Keratinocyte (primary cell): ENCODE measurements at places on chromosomes 7 and 10.
A peak's percentile ranks its signal among the peaks of the same experiment; 100 is the strongest.

- no peak for DNase-seq
Observed at GRCh38 chr10:96696845-96697425, 23.4 kb downstream of the PIK3AP1 start.

- DNase-seq, result no peak
Observed at GRCh38 chr7:27921081-27921836, 181.3 kb downstream of the TAX1BP1 start.

DNA sequence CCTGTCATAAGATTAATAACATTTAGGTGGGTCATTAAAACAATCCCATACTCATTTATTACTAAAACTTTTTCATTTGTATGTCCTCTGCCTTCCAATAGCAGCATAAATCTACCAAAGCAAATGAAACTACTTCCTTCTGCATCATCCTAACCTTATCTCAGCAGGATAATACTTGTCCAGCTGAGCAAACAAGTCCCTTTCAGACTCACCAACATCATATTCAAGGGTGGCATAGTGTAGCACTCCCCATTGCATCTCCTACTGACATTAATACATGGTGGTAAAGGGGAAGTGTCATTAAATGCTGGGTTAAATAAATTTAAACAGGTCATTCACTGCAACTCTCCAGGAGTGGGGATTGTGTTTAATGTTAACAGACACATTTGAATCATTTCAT lies 3.4 kb upstream of the MINDY3 start:
- no peak for DNase-seq

- DNase-seq, result no peak
Observed at GRCh38 chr10:19098803-19099202, 50.2 kb downstream of the MALRD1 start.

DNA sequence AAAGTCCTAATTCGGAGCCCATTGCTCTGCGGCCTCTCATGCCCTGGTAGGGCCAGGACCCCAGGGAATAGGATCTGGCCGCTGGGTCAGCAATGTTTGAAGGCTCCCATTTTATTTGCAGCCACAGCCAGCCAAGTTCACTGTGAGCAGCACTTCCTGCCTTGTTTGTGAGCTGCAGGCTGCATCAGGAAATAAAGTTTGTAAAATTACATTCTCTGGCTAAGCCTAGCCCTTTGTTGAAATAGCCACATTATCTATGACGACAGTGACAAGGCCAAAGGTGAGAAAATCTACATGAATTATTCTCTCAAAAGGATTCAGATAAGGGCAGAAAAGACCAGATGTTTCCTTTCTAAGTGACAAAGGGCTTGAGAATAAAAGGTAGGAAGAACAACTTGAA lies 23.7 kb upstream of the ITGB1 start:
- DNase-seq, result no peak

- peak; percentile 7 for DNase-seq
Observed at GRCh38 chr7:49852619-49853462, 79.4 kb downstream of the VWC2 start.

GRCh38 chr10:133484818-133485217 lies 31.1 kb downstream of the SCART1 start:
- no peak for DNase-seq

- no peak for DNase-seq
Observed at GRCh38 chr7:140671966-140672365, 779 bp upstream of the ADCK2 start.

DNA sequence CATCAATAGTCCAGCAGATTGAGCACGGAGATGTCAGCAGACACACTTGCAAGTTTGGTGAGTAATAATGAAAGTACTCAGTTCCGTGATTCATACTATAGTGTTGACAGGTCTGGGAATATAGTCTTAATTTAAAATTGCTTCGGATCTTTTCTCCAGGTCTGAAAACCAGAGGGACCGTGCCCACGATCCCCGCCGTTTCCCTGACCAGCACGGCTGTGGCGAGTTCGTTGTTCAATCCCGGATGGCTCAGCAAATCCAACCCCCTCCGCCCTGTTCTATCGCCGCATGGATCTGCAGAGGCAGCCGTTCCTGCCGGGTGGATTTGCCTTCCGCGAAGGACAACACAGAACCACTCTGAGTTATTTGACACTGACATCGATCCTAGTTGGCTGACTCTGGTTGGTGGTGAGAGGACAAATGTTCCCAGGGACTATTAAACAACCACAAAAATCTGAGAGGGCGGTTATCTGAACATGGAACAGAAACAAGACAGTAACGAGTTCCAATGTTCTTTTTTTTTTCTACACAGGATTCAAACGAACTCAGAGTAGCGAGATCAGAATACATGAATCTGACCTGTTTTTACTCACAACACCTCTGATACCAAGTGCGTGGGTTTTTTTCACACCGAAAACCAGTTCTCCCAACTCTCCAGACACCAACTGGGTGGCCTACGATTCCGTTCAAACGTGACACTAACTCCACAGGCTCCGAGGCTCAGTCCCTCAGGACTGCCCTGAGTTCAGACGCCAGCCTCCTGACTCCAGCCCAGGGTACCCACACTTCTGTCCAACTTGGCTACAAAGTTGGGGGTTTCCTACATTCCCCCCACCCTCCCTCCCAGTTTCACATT lies 52.7 kb downstream of the RBM17 start:
- no peak for DNase-seq

DNA sequence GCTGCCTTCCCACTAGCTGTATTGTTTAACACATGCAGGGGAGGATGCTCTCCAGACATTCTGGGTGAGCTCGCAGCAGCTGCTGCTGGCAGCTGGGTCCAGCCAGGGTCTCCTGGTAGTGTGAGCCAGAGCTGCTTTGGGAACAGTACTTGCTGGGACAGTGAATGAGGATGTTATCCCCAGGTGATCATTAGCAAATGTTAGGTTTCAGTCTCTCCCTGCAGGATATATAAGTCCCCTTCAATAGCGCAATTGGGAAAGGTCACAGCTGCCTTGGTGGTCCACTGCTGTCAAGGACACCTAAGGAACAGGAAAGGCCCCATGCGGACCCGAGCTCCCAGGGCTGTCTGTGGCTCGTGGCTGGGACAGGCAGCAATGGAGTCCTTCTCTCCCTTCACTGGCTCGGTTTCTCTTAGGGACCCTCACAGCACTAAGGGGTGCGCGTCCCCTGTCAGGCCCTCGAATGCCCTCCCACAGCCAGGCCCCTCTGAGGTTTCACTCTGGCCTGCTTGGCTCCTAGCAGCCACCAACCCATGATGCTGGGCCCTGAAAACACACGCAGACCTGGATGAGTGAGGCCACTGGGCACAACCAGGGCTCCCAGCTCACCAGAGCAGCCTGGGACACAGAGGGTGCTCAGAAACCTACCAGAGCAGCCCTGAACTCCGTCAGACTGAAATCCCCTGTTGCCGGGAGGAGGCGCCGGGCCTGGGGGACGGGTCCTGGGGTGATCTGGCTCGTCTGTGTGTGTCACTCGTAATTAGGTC lies 173.0 kb upstream of the LANCL2 start:
- DNase-seq, result no peak

DNA sequence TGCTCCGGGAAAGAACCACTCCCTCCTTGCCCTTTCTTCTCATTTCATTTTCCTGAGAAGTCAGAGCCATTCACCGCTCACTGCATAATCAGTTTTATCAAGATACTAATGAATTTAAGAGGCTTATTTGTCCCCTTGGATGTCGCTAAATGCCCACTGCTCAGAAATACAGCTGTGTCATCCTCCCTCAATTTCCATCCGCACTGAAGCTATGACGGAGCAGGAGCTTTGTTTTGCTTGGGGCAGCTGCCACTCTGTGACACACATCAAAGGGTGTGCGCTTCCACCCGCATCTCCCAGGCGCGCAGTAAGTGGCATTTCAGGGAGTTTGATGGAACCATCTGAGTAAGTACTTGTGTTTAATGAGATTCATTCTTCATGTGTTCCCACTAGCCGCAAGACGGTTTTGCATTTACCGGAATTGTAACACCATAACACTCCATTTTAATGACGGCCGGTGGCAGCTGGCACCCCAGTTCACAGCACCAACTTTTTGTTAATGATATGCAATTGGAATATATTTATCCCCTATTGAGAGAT lies 103.8 kb upstream of the PARD3 start:
- no peak for DNase-seq

- peak; percentile 73 for DNase-seq
Observed at GRCh38 chr10:94183666-94184264, 179.0 kb downstream of the NOC3L start.

DNA sequence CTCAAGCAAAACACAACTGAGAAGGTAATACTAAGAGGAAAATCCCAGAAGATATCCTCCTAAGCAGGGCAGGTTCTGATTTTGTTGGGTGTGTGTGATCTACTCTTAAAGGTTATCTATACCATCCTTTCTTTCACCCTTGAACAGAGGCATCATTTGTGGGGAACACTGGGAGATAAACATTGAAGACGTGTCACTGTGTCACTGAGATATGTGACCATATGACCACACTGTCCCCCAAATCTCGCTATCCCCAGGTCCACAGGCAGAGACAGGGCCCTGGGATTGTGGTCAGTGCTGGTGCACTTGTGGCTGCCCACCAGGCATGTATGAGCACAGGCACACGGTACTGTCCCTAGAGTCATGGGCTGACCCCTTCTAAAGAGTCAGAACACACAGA lies 30.0 kb downstream of the TECTB start:
- DNase-seq, result no peak

DNA sequence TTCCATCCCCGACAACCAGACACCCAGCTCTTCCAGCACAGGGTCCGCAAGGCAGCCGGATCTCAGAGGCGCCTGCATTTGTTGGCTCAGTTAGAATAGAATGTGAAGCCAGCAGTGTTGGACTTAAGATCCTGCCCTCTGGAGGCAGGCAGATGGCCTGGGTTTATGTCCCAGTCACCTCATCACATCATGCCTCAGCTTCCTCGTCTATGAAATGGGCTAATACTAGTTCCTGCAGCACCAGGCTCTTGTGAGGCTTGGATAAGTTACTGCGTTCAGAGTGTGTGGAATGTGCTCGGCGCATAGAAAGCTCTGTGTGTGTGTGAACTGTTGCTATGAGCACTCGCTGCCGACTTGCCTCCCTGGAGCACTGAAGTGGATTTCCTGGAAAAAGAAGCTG lies 202.5 kb upstream of the GPR26 start:
- DNase-seq, result no peak

DNA sequence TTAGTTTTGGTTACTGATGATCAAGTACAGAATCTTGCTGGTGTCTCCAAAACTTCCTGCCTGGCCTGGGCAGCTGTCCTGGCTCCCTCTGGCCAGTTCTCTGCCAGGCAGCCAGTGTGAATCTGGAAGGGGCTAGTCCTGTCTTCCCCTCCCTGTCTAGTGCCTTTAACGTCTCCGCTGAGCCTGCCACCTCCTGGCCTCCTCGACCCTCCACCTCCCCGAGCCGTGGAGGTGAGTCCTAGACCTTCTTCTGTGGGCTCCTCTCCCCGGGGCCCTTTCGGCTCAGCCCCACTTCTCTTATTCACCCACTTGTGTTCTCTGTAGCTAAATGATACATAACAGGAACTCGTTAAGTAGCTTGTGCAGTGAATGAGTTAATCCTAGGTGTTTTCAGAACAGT lies 218.2 kb downstream of the MGMT start:
- DNase-seq, result no peak

- peak; percentile 87 for DNase-seq
Observed at GRCh38 chr7:158818325-158819213, 10.7 kb downstream of the ESYT2 start.

DNA sequence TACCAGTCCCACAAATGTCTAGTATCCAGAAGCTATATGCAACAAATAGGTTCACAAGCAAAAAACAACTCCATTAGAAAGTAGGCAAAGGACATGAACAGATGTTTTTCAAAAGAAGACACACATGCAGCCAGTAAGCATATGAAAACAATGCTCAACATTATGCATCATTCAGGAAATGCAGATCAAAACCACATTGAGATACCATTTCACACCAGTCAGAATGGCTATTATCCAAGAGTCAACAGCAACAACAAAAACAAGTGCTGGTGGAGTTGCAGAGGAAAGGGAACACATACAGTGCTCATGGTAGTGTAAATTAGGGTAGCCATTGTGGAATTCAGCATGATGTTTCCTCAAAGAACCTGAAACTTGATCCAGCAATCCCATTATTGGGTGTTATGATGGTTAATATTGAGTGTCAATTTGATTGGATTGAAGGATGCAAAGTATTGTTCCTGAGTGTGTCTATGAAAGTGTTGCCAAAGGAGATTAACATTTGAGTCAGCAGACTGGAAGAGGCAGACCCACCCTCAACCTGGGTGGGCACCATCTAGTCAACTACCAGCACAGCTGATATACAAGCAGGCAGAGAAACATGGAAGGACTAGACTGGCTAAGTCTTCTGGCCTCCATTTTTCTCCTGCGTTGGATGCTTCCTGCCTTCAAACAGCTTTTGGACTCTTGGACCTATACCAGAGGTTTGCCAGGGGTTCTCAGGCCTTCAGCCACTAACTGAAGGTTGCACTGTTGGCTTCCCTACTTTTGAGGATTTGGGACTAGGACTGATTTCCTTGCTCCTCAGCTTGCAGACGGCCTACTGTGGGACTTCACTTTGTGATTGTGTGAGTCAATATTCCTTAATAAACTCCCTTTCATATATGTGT lies 218.4 kb upstream of the SEMA3D start:
- DNase-seq, result no peak

- no peak for DNase-seq
Observed at GRCh38 chr10:72077275-72077990, 10.9 kb downstream of the SPOCK2 start.

GRCh38 chr10:61456095-61456789 lies 3.1 kb upstream of the TMEM26 start:
- no peak for DNase-seq

GRCh38 chr7:101319401-101319800 lies 2.2 kb downstream of the IFT22 start:
- no peak for DNase-seq

DNA sequence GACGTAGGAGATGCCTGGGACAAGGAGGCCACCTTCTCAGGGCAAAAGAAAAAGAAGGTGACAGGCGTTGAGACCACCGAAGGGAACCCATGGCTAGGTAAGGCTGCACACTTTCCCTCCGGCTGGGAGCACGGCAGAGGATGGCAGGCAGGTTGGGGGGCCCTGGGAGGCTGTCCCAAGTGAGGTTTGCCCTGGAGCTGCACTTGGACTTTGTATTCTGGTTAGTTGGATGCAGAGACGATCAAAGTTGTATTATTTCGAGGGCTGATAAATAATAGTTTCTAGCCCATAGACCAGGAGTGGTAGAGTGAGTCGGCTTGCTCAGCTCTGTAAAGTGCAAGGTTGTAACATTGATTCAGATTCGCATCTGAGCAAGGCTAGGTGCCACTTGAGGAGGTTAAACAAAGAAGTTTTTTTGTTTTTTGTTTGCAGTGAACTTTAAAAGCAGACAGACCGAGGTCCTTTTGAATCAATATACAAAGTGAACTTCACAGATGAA lies 608 bp downstream of the ENTPD7 start:
- DNase-seq, result no peak

DNA sequence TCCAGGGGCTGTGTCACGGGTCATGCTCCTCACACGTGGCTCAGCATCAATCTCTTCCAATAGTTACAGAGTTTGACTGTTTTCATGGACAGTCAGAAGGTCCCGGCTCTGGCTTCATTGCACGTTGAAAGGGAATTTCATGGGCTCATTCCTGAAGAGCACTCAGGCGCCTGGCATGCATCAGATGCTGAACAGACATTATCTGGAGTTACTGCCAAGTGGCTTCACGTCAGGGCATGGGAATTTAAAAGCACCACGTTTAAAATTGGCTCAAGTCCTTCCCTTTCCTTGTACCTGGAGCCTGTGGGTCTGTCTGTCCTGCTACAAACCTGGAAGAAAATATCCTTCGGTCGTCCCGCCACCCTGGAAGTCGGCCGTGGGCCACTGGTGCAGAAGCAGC lies 50.4 kb downstream of the CFAP46 start:
- no peak for DNase-seq
